ENCODE measurements at places on chromosomes 6 and 20.

DNA sequence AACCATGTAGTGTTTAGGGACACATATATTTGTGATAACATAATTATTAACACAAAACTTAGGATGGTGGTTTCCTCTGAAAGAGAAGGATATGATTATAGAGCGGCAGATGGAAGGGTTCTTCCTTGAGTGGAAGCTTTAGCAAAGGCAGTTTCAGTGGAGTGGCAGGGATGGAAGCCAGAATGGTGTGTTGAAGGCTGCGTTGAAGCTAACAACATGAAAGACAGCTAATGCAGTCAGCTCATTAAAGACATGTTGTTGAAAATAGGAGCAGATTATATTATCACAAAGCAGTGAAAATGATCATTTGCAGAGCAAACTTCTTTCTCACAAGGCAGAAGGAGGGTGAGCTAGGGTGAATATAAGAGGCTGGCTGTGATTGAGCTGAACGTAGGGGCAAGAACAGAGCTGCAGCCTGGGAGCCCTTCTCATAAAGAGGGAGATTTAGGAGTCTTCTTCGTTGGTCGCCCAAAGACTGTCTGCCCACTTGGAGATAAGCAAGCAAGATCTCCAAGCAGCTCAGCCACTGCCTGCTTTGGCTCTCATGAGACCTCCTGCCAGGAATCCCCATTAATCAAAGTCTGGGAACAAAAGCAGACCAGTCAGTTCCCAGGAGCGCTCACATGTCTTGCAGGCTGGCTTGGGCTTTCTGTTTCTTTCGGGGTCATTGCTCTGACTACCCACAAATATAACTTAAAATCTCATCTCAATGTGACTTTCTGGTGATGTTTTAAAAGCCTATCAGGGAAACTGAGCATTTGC is 2.6 kb upstream of the ANKRD6 start:
- no peak for DNase-seq

DNA sequence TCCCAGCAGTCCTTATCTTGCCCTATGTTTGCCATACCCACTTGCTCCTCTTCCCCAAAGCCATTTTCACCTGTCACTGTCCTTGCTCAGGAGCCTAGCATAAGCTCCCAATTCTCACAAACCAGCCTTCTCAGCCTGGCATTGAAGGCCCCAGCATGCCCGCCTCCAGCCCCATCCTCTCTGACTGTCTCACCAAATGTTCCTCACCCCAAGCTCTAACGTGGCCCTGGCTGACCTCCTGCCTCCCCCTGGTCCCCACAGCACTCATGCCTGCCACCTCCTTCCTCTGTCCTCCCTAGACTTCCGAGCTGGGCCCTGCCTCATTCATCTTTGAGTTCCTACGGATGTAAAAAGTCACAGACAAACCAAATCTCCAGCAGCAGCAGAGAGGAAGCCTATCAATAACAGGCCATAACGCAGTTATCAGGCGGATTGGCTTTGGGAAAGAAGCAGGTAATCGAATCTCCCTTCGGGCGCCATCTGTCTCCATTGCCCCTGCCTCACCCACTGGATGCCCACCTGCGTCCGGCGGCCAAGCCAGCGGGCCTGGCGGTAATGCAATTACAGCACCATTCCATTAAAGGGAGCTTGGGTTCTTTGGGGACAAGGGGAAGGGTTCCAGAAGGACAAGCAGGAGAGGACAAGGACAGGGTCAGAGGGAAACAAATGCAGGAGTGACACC is 104.4 kb downstream of the MRPL14 start:
- DNase-seq: no peak

GRCh38 chr6:10310826-10311225 is 104.0 kb downstream of the TFAP2A start:
- no peak for DNase-seq

DNA sequence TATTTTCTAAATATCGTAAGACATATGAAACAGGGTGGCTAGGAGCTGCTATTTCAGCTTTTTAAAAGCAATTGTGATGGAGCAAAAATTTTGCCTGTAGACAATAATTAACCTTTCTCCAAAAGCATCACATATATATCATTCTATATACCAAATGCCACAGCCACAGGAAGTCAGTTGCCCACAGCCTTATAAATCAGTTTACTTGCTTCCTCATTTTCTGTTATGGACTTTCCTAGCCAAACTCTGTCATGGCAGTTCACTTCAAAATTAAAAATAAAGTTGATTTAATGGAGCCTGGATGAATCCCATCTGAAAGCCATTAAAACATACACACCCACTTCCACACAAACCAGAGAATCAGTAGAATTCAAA is 93.4 kb upstream of the NHSL1 start:
- no peak for DNase-seq

GRCh38 chr6:88135578-88136114 is 30.5 kb downstream of the CNR1 start:
- no peak for DNase-seq

DNA sequence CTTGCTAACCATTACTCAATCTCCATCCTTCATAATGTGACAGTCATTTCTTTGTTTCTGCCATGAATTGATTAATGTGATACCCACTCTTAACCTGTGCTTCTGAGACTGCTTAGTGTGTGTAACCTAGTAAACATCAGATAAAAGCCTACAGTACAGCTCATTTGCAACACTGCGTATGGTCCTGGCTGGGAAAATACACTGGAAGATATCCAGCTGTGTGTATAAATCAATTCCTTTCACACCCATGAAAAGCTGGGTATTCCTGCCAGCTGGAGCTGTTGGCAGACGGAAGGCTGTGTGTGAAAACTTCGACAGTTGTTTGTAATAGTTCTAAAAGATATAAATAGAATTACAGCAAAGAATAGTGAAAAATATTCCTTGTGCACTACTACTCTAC is 509.2 kb downstream of the FRK start:
- DNase-seq: no peak

DNA sequence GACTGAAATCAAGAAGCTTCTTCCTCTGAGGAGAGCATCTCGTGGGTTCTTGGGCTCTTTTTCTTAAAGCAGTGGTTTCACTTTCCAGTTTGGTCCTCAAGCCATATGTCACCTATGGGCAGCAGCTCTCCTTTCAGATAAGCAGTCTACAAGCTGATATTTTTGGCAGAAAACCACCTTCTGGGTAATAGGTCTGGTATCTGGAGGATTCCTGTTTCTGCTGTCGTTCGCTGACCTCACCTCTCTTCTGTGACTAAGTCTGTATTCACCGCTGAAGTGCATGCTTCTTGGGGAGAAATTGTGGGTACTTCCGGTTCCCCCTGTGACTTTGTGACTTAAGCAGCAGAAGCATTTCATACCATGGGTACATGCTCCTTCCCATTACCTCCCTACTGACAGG is 193.6 kb downstream of the EDN1 start:
- peak; percentile 45 for DNase-seq

GRCh38 chr20:52959125-52959524 is 13.0 kb upstream of the TSHZ2 start:
- peak; percentile 21 for DNase-seq

DNA sequence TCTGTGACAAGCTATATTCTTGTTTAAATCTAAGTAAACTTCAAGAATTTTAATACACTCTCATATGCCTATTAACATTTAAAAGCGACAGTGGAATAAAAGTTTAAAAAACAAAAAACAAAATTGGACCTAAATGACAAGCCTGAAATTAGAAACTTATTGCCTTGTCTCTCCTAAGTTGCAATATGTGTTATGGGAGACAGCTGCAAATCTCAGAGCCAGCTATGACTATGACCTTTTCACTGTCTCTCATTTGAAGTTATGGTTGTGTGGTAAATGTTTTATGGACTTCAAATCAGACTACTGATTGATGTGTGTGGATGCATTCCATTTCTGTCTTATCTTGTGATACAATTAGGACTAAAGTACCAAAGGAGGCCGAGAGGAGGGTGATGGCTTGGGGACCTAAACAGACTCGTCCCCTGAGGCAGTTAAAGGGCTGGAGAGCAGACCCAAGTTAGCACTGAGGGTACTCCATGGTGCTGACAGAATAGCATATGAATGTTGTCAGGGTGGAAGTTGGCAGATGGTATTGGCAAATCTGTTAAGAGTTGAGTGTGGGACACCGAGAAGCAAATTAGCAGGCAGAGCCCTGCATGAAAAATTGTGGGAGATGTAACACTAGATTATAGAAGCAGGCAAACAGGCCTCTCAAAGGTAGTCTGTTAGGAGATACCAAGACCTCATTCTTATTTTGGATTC is 930.1 kb upstream of the MAN1A1 start:
- DNase-seq: no peak

DNA sequence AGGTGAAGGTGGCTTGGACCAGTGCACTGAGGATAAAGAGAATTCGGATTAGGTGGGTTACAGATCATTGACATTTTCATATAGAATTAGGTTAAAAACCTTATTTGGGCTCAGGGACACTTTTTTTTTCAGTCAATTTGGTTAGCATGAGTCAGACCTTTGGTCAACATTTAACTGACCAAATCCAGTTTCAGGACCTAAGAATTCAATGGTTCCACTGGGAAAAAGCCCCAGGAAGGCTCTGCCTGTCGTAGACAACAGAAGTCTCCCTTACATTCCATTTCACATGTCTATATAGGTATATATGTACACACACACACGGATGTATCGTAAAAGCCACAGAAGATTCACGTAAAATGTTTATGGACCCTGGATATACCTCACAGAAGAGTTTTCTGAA is 184.2 kb upstream of the RREB1 start:
- DNase-seq: no peak

DNA sequence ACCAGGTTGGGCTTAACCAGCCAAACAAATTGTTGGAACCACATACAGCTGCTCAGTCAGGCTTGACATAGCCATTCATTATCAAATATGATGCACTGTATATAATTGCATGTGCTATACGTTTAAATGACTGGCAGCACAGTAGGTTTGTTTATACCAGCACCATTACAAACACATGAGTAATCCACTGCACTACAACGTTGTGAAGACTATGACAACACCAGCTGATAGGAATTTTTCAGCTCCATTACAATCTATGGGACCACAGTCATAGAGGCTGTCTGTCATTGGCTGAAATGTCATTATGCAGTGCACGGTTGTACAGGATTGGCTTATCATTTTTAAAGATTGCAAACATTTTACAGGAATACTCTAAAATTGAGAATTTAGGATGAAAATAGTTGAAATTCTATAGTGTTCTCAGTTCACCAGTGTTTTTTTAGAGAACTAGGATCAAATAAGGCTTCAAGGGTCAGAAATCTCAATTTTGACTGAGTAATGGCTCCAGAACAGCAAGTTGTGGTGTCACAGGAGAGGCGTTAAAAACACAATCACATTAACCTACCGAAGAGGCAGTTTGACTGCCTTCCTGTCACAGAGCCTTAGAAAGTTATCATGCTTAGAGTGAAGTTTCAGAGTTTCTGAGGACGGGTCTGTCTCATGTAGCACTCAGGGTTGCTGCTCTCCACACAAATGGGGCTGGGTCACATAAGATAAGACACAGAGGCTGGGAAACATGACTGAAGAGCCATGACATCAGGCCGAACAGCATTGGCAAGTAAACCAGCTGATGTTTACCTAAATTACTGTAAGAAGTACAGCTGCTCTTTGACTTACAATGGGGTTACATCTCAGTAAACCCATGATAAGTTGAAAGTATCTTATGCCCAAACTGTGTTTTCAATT is 60.7 kb upstream of the SMLR1 start:
- DNase-seq: no peak

GRCh38 chr20:48287552-48288170 is 502.4 kb upstream of the SULF2 start:
- no peak for DNase-seq

GRCh38 chr6:69795469-69796072 is 1.2 kb downstream of the LMBRD1 start:
- no peak for DNase-seq

DNA sequence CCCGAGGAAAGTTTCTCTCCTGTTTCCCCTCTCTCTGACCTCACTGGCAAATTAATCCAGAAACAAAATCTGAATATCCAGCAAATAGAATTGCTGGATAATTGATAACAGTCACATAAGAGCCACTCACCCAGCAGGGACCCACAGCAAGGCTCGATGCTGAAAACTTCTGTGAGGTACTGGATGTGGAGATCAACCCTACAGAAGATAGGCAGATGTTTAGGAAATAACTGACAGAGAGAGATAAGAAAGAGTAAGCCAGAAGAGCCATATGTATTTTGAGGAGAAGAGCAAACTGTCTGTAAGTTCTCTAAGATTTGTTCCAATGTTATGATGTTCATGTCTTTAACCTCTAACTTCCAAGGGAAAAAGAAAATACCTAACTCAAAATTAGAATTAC is 59.7 kb downstream of the PKHD1 start:
- no peak for DNase-seq

DNA sequence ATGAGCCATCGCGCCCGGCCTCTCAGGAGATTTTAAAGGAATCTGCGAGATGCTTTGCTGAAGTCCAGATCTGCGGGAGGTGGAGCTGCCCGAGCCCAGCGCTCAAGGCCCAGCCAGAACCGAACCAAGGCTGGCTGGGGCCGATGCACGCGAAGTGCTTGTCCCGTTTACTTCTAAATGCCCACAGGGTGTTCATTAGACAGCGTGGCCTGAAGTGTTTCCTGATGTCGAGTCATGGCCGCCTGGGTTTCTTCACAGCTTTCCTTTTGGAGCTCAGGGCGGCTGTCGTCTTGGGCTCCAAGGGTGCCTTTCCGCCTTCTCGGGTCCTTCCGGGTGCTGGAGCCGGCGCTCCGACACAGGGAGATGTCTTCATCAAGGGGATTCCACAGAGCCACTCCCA is 25.1 kb upstream of the CCR6 start:
- DNase-seq: no peak

DNA sequence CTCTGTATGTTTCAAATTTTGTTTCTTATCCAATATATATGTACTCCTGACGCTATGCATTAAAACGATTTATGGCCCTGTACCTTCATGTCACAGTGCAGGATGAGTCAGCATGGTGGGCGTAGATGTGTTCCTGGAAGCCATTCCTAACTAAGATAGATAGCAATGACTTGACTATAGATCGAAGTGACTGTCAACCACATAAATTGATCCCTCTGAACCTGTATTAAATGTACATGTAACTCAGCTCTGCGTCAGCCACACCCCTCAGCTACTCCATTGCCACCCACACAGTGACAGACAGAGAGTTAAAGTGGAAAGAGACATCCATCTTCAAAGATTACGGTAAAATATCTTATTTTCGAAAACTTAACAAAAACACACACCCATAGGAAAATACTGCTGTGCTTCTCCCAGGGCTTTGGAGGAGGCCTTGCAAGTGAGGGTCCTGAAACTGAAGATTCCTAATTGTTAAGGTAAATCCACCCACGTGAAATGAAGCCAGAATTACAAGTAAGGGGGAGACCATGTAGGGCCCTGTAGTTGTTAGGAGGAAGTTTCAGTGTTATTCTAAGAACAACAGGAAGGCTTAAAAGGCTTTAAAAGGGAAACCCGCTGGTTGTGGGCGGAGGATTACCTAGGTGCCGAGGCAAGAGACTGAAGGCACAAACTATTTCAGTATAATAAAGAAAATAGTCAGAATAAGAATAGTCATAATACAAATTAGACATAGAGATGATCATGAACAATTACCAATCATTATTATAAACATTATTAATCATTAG is 10.3 kb upstream of the RAD21L1 start:
- no peak for DNase-seq

- no peak for DNase-seq
These were observed 38.6 kb downstream of the PDYN start for GRCh38 chr20:1955217-1955616.

GRCh38 chr6:169277619-169278018 is 24.0 kb upstream of the THBS2 start:
- no peak for DNase-seq

Measured in adrenal gland (tissue), 19 donors.